ENCODE measurements at places on chromosomes 3 and 15.
A peak's percentile ranks its signal among the peaks of the same experiment; 100 is the strongest.

- DNase-seq, result no peak
These were observed 48.5 kb downstream of the PIK3CA start for GRCh38 chr3:179196700-179197099.

DNA sequence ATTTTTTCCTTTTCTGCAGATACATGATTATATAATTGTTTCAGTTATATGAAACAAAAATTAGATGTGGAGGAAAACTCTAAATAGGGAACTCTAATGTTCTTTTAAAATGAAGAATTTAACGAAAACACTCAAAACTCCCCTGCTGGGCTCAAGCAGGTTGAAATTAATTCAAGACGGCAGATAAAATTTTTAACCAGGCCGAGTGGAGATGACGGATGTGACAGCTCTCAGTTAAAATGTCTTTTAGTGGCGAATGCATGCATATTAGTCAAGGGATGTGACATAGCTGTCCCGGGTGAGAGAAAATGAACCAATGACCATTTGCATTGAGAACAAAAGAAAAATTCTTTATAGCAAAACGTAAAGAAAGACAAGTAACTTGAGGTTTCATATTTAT, 110.1 kb downstream of the ROBO2 start:
- no peak for DNase-seq

DNA sequence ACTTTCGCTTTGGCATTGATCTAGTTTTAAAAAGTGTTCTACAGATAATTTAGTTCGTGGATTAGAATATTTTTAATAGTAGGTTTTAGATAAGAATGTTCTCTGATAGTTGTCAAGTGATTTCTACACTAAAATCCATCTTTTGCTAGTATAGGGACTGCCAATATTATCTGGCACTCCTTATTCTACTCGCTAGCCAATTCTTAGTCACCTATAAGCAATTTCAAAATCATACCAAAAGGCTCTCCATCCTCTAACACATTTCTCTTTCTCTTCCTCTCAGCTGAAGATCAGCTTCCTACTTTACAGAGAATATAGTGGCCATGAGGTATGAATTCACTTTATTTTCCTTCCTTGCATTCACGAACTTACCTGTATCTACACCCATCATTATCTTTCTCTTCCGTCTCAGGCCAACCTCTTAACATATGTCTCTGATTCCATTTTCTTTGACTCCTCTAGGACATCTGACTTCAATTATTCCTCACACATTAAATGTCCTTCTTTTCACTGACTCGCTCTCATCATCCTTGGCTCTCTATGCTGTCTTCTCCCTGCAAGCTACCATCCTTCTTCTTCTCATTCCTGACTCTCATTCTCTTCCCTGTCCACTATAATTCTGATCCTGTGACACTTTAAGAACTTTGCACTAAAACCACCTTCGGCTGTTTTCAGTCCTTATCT, 35.5 kb downstream of the C3orf80 start:
- no peak for DNase-seq

DNA sequence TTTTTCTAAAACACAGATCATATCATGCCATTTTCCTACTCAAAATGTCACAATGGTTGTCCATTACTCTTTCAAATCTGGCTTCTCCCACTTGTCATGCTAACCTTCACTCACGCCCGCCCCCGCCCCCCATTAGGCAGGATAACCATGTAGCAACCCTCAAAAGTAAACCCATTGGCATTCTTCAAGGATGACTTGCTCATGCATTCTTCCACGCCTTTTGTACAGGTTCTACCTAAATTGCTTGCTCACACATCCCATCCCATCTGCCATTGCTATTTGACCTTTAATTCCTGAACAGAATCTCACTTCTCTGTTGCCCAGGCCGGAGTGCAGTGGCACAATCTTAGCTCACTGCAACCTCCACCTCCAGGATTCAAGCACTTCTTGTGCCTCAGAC, 389.3 kb downstream of the MCTP2 start:
- no peak for DNase-seq

DNA sequence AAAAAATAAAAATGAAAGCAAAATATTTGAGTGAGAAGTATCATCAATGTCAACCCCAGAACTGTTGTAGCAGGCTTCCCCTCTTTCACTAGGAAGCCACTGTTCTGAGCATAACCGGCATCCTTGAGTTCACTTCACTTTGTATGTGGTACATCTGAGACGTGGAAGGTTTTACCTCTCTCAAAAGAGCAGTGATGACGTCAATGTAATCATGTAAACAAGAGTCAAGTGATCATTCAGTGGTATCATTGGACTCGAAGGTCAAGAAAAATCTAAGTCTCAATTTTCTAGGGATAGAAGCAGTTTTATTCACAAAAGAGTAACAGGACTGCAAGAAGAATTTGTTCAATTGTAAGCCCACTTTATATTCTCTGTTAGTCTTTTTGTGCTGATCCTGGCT, 339.8 kb upstream of the THRB start:
- no peak for DNase-seq

DNA sequence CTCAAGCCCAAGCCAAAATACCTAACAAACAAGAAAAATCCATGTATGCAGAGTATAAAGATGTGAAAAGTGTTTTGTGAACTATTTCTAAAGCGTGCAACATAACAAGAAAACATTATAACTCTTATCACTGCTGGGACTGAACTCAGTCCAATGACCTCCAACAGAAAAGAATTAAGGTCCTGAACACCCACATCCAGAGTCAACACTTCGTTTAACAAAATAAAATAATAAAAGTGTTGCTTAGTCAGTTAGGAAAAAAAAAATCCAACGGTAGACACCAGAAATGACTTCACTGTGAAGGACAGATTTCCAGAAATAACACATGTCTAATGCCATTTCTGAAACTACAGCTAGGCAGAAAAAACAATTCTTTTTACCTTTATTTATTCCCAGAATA, 28.0 kb downstream of the MB21D2 start:
- DNase-seq, result no peak

DNA sequence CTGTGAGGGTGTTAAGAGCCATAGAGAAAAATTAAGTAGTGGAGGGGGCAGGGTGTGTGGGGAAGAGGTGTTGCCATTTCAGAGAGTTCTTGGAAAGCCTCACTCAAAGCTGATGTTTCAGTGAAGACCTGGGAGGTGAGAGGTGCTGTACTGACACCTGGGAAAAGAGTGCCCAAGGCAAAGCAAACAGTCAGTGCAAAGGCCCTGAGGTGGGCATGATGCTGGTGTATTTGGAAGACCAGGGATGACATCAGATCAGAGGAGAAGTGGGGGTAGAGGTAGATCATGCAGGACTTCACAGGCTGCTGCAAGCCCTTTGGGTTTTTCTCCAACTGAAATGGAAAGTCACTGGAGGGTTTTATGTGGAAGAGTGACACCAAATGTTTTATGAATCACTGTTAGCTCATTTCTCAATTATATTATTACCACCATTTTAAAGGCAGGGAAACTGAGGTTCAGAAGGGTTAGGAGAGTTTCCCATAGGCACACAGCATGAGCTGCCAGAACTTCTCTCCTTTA, 42.8 kb upstream of the SMAD3 start:
- DNase-seq, result no peak

DNA sequence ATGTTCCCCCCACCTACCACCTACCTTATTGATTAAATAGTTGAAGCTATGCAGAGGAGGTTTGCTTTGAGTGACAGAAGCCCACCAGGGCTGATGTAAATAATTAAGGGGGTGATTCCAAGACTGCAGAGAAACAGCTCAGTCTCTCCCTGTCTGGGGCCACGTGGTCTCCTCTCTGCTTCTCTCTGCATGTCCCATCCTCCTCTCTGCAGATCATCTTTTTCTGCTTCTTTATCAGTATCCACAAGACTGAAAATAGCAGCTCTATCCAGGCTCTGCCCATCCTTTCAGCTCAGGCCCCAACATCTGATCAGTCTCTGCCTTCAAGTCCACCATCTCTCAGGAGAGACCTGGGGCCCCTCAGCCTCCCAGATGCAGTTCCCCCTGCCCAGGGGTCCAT, 110.8 kb downstream of the ANP32A start:
- no peak for DNase-seq

GRCh38 chr3:125410922-125411321, 35.8 kb upstream of the ZNF148 start:
- DNase-seq, result no peak

- DNase-seq, result no peak
These were observed 790.0 kb downstream of the FHIT start for GRCh38 chr3:60461267-60461666.

DNA sequence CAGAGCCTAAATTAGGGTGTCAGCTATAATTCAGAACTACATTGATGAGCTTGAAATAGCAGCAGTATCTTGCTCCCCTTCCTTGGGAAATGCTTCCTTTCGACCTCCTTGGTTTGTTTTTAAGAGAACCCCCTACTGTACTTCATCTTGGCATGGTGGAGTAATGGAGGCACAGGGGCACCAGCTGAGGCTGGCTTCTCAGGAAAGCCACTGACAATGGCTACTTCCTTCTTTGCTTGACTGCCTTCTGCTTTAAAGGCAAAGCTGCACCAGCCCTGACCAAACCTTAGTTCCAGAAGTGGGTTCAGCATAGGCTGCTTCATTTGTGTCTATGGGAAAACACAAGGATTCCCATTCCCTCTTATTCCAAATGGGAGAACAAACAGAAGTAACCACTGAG, 1.5 kb upstream of the FBXL22 start:
- no peak for DNase-seq

DNA sequence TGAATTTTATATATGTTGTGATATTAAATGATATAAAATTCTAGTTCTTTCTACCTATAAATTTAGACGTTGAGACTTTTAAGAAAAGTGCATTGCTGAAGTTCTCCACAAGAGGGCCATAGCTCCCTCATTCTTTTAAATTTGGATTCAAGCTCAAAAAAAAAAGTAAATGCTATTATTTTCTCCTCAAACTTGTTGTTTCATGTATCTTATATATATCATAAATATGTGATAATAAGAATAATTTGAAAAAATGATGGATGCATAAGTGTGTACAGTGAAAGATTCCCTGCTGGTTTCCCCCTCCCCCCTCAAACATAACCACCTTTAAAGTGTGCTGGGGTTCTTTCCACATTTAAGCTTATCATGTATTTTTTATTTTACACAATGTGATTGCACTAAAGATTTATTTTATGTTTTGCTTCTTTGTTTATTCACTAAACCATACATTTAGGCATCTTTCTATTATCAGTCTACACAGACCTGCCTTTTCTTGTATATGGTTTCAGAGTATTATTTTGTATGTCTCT, 769.4 kb upstream of the GOLIM4 start:
- DNase-seq, result no peak

DNA sequence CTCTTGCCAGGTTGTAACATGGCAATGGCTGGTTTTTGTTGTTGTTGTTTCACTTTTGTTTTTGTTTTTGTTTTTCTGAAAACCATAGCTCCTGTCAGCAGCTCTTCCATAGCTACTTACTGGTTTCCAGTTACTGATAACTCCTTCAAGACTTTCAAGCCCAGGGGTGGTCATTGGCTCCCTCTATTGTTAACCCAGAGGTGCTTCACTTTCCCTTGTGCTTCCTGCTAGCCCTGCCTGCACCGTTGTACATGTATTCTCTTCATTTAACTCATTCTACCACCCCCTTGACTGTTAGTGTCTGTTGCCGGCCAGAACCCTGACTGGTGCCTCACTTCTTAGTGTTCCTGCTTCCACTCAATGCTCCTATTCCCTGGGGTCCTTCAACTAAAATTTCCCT, 4.2 kb upstream of the TRAT1 start:
- peak; percentile 14 for DNase-seq
